ENCODE measurements at places on chromosomes 1 and 21. TPM values are rescaled to one million over a fixed set of nuclear protein-coding genes. Genes with fewer than 3 reads are reported as not detected.
A peak's percentile ranks its signal among the peaks of the same experiment; 100 is the strongest.

Gene HRNR
- under 0.01 TPM for total RNA-seq

DNA sequence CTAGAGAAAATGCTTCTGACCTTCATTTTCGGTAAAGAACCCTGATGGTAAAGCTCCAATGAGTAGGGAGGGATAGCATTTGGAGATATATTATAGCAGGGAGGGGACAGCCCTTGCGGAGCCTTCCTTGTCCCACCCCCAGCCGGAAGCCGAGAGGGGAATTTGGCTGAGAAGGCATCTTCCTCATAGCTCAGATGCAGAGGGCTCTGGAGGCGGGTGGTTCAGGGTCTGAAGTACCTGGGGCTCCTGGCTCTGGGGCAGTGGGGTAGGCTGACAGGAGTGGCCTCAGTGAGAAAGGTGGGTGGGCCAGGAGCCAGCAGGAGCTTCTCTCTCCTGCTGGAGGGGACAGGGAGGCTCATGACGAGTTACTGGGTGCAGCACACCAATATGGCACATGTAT is 88.0 kb upstream of the IFFO2 start:
- no peak for DNase-seq

- no peak for DNase-seq
Observed at GRCh38 chr1:62212411-62212810, 17.8 kb downstream of the L1TD1 start.

DNA sequence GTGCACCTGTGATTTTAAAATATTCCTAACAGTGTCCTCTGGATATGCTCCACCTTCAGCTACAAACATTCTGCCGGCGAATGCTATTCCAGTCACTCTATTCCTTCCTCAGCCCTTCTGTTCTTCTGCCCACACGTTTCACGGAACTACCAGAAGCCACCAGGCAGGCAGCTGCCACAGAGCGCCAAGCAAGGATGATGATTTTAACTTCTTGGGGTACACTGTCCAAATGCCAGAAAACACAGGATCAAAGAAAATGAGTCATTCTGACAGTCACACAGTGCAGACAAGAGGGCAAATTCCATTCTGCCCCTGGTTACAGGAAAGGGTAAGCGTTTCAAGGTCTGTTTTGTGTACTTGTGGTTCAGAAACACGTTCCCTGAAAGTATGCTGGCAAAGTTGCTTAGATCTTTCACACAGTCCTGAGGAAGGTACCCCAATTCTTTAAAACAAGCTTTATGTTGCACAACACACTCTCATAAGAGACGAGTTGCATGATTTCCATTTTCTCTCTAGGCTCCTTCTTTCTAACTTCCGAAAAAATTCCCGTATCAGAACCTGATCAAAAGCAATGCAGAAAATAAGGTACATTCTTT is 508.3 kb upstream of the PKN2 start:
- peak; percentile 15 for DNase-seq

Gene HSF2BP
- 4.0 TPM for total RNA-seq

Gene SLC44A5
- 3.2 TPM for total RNA-seq

Gene SERTAD4
- total RNA-seq, result 0.67 TPM

- DNase-seq, result no peak
Observed at GRCh38 chr1:37047542-37047941, 13.2 kb upstream of the GRIK3 start.

Gene NADK
- 34.2 TPM for total RNA-seq

- DNase-seq, result peak; percentile 25
Observed at GRCh38 chr1:164830628-164831027, 271.6 kb downstream of the PBX1 start.

DNA sequence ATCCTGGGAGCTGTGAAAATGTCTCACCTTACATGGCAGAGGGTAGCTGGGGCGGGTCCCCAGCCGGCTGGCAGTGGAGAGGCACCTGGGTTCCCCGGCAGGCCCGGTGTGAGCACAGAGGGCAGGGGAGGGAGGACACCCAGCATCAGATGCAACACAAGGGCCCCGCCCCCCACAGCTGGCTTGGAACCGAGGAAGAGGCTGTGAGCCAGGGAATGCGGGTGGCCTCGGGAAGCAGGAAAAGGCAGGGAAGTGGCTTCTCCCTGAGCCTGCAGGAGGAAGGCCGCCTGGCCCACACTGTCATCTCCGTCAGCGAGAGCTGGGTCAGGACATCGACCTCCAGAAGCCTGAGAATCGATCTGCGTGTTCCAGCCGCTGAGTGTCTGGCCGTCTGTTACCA is 87.3 kb downstream of the SIK1 start:
- DNase-seq, result no peak

Gene TMCC2
- total RNA-seq, result 1.5 TPM

GRCh38 chr21:32256251-32256650 is 22.6 kb downstream of the MIS18A start:
- no peak for DNase-seq

DNA sequence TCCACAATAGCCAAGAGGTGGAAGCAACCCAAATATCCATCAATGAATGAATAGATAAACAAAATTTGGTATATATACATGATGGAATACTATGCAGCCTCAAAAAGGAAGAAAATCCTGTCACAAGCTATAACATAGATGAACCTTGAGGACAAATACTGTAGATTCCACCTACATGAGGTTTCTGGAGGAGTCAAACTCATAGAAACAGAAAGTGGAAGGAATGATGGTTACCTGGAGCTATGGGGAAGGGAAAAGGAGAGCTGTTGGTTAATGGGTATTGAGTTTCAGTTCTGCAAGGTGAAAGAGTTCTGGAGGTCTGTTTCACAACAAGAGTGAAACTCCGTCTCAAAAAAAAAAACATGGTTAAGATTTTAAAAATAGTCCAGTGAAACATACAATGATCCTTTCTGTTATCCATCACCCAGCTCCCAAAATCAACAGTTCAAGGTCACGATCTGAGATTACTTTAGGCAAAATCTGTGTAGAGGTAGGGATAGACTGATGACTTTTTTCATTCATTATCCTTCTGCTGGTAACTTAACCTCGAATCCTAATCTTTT is 80.8 kb upstream of the HNRNPU start:
- DNase-seq, result no peak

- DNase-seq, result no peak
Observed at GRCh38 chr1:22120469-22120790, 22.5 kb downstream of the WNT4 start.

DNA sequence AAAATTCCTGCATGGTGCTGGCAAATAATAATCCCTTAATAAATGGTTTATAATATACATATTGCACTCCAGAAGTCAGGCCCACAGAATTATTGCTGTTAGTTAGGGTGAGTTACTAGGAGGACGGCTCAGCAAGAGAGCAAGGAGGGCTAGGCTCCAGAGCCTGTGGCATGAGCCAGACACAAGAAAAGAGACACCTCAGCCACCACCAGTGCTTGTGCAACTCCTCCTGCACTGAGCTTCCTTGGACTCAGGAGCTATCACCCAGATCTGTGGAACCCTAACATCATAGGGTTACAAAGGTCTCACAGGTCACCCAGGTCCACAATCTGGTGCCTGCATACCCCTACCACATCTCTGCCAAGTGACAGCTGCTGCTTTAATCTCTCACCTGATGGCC is 12.8 kb upstream of the LRRC8D start:
- no peak for DNase-seq

DNA sequence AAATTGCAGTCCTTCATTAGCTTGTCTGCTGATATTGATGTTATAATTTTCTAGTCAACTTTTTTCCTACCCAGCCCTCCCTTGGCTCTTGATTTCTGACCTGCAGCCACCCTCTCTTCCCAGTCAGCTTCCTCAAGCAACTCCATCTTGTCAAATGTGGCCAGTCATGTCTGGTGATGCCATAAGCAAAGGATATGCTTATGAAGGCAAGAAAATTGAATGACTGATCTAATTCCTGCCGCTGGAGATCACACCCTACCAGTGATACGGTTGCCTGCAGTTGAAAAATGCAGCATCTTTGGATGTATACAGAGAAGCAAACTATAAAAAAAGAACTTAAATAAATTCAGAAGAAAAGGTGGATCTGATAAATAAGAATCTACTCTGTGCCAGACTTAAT is 297.1 kb upstream of the DAB1 start:
- DNase-seq, result no peak

DNA sequence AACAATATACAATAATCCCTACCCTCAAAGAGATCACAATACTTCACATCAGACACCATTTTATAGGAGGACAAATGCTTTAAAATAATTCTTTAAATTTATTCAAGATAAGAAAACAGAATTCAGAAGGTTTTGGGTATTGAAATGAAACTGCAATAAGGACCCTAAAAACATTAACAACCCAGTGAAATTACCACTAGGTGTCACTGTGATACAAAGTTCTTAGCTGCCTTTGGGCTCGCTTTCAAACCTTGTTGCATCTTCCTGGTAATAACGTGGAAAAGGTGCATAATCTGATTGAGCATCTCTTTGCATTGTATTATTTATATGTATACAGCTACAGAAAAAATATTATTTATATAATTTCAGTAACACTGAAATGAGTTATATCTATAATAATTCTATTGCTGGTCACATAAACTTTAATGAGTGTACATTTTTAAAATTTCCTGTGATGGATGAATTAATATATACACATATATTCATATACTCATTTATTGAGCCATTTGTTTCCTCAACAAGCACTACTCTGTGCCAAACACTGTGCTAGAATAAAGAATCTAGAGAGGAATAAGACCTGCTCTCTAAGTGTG is 185.2 kb downstream of the FAF1 start:
- peak; percentile 42 for DNase-seq

DNA sequence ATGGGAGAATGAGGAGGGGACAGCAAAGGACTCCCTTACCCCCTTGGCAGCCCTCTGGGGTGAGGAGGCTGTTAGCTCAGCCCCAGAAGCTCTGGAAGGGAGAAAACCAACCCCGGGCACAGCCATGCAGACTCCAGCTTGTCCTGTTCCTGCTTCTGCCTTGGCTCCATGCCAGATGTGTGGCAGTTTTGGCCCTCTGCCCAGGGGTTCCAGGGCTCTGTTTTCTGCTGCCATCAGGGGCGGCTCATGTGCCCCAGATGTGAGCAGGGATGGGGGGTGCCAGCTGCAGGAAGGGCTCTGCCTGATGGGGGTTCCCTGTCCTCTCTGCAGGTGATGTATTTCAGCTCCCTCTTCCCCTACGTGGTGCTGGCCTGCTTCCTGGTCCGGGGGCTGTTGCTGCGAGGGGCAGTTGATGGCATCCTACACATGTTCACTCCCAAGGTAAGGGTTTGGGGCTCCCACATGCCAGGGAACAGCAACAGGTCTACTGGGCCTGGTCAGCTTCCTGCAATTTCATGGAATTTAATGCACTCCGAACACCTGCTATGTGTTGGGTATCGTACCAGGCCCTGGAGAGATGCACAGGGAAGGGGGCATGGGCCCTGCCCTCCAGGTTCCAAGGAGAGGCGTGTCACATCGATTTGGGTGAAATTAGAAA is 26.1 kb downstream of the SLC6A17 start:
- peak; percentile 17 for DNase-seq

Gene TMEM82
- total RNA-seq, result not detected

DNA sequence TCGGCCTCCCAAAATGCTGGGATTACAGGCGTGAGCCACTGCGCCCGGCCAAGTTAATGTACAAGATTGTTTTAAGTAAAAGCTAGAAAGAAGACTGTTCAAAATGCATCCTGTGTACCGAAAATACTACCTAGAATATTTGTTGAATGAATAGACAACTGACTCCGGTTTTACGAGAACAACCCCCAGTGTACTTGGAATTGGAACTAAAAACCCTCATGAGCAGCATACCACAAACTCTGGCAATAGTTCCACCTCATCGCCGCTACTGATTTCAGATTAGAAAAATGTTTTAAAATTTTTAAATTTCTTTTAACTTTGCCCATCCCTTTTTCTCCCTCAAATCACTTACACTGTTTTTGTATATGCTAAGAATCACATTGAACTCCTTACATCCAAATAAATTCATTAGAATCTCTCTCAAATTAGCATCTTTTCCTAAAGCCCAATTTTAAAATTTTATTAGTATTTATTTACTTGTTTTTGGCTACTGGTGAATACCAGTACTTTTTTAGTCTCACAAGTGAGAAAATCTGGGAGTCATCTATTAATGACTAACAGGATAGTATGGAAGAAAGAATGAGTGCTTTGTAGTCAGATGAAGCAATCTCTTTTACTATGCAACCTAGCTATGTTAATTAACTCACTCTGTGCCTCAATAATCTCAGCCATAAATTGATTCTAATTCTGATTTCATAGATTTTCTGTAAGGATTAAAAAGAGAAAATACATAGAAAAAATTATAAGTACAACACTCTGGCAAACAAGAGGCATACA is 95.1 kb downstream of the GPATCH2 start:
- DNase-seq, result peak; percentile 54

Gene FAM72B
- total RNA-seq, result 5.1 TPM

- peak; percentile 51 for DNase-seq
Observed at GRCh38 chr1:58397187-58397820, 149.2 kb downstream of the OMA1 start.

- no peak for DNase-seq
Observed at GRCh38 chr1:107551456-107551855, 410.6 kb downstream of the NTNG1 start.

DNA sequence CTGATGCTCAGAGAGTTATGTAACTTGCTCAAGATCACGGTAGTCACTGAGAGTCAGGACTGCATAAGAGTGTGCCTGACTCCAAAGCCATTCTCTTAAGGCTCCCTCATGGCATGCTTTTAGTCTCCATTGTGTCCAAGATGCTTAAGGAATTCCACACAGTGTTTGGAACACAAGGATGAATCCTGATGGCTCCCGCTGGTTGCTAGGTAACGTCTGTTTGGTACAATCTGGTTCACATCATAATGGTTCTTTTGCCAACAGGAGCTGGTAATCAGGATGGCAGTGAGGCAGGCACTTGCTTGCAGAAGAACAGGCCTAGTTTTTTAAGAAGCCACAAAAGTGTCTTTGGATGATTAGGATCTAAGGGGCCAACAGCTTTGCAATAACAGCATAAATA is 436.5 kb upstream of the DAB1 start:
- no peak for DNase-seq

GRCh38 chr1:192243721-192244120 is 73.1 kb upstream of the RGS21 start:
- DNase-seq, result peak; percentile 24

GRCh38 chr1:227280836-227281235 is 37.5 kb downstream of the CDC42BPA start:
- DNase-seq, result no peak

Gene NCSTN
- 102 TPM for total RNA-seq

Gene CFHR4
- total RNA-seq, result not detected

DNA sequence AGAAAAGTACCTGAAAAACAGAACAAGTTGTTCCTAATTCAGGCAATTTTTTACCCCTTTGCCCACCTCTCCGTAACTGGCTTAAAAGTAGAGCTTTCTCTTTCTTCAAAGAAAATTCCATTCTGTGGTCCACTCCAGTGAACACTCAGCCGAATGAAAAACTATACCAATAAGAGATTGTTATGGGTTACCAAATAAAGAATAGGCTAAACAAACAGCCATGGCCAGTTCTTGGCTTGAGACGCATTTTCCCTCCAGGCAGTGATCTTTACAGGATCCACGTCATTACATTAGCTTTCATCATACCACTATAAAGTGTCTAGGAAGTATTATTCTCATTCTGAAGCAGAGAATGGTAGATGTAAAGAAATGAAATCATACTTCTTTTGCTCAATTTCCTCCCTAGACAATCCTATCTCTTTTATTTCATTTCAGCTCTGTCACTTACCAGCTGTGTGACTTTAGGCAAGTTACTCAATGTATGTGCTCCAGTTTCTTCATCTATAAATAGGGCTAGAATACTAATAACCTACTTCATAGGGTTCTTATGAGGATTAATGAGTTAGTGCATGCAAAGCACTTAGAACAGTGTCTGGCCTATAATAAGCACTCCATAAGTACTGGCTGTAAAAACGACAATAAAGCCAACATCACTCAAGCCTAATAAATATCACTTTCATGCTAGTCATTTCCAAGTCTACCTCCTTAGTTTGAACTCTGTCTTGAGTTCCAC is 26.5 kb upstream of the TRIM45 start:
- peak; percentile 70 for DNase-seq

Measured in mammary epithelial cell (primary cell).